ENCODE measurements at places on chromosomes 1 and 21.

DNA sequence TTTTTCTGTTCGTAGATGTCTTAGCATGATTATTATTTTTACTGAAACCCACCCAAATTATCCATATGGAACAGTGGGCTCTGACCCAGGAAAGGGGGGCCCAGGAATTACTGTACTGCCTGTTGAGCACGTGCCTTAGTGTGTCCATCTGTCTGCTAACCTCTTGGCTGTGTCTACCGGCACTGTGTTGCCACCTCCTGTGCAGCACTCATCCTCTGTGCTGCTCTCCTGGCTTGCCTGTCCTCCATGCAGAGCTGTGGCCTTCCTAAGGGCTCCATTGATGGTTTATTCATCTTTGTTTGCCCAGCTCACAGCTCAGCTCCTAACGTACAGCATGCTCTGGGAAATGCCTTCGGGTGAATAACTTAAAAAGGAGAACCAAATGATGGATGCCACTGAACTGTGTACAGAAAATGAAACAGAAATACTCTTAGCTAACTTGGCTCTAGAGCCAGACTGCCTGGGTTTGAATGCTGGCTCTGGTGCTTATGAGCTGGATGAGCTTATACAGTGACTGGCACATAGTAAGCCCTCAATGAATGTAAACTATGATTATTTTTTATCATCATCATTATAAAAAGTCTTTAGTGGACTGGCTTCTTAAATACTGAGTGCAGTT, 11.4 kb upstream of the RPTN start:
- DNase-seq: no peak

DNA sequence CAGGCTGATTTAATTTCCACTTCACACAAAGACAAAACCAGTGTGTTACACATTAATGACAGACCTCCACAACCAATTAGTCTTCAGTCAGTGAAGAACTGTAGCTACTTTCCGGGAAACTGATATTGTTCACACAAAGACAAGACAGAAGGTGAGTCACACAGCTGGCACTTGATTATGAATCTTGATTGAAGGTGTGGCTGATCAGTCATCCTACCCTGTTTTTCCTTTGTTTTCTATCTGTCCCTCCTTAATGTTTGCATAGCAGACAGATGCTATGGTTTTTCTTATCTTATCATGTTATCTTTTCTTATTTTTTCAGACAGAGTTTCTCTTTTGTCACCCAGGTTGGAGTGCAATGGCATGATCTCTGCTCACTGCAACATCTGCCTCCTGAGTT, 185.1 kb upstream of the GREM2 start:
- no peak for DNase-seq

DNA sequence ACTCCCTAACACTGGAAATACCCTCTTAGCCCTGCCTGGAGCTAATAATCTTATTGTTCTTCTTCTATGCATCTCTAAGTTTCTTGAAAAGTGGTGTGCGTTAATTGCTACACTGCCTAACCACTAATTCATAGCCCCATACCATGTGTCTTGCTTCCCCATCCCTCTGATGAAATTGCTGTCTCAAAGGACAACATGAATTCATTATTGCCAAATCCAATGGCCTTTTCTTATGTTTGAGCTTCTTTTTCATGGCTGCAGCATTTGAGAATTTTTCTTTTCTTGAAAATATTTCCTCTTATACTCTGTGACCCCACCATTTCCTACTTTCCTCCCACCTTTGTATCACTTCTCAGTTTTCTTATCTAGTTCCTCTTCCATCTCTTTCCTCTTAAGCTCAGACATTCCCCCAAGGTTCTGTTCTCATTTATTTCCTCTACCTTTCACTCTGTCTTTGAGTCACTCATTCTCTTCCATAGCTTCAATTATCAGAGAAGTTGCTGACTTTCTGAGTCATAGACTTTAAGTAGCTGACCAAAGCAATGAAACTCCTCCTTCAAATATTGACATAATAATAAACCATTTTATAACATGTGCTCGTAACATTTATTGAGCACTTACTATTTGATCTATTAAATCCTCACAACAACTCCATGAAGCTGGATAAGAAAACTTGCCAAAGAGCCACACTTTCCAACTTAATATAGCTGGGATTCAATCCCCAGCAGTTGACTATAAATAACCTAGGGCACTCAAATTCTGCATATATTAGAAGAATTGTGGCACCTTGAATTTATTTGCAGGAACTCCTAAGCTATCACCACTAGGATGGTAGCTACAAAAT, 35.5 kb upstream of the ATP6V1G3 start:
- DNase-seq: no peak

- no peak for DNase-seq
Observed at GRCh38 chr1:187027253-187027652, 198.5 kb downstream of the PLA2G4A start.

- no peak for DNase-seq
Observed at GRCh38 chr1:94276988-94277434, 39.6 kb upstream of the ARHGAP29 start.

GRCh38 chr1:161287482-161288054, 22.2 kb downstream of the MPZ start:
- DNase-seq: no peak

DNA sequence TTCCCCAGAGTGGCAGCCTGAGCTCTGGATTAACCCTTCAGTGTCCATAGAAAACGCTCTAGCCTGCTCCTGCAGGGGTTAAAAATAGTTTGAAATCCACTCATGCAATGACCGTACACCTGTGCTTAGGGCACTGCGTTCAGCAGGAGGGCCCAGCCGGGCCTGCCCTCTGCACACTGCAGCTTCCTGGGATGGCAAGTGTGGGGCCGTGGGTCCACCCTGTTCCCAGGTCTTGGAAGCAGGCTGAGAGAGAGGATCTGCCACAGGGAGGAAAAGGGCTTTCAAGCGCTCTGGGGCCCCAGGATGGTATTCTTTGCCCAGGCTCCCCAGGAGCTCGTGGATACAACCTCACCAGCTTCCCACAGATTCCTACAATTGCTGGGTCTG, 1.5 kb upstream of the S100B start:
- no peak for DNase-seq

DNA sequence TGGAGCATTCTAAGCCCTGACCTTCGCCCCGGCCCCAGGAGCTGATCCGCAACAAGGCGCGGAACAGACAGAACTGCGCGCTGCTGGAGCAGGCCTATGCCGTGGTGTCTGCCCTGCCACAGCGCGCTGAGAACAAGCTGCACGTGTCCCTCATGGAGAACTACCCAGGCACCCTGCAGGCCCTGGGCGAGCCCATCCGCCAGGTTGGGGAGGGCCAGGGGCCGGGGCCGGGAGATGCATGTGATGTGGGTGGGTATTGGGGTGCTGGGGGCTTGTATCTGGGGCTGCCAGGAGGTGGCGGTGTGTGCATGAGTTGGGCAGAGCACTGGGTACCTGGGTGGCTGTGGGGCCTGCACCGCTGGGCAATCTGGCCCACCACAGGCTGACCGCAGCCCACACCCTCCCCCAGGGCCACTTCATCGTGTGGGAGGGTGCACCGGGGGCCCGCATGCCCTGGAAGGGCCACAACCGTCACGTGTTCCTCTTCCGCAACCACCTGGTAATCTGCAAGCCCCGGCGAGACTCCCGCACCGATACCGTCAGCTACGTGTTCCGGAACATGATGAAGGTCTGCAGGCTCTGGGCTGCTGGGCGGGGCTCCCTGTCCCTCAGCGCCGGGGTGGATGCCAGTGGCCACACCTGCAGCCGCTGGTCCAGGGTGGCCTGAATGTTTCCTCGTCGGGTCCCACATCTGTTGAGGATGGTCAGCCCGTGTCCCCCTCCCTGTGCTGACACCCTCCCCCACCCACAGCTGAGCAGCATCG, 65.8 kb downstream of the TRIM11 start:
- peak; percentile 87 for DNase-seq

DNA sequence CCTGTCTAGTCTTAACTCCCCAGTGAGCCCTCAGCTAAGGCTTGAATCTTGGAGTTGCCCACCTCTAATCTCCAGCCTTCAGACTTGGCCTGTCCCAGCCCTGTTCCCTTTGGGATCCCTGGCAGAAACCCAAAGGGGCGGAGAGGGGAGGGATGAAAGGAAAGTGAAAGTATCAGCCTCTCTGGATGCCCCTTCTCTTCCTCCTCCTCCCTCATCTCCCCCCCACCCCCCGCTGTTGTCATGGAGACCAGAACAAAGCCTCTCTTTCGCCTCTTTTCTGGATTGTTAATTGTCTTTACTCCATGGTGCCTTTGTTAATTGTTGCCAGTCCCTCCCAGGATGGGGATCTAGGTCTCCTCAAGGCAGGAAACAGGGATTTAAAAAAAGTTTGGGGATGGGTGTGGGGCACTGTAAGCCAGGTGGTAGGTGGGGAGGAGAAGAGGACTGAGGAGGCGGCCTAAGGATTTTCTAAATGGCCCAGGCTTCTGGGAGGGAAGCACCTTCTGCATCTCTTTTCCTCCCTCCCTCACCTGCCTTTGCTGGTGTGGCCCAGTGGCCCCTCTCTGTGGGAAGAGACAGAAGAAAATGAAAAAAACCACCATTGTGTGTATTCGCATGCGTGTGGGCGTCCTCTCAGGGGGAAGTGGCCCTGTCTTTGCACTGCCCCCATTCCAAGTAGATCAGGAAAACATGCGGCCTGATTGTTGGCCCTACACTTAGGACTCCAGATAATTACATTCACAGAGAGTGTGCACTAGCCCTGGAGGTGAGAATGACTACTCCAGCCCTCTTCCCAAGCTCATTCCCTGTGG, 7.5 kb upstream of the SOX13 start:
- peak; percentile 62 for DNase-seq

DNA sequence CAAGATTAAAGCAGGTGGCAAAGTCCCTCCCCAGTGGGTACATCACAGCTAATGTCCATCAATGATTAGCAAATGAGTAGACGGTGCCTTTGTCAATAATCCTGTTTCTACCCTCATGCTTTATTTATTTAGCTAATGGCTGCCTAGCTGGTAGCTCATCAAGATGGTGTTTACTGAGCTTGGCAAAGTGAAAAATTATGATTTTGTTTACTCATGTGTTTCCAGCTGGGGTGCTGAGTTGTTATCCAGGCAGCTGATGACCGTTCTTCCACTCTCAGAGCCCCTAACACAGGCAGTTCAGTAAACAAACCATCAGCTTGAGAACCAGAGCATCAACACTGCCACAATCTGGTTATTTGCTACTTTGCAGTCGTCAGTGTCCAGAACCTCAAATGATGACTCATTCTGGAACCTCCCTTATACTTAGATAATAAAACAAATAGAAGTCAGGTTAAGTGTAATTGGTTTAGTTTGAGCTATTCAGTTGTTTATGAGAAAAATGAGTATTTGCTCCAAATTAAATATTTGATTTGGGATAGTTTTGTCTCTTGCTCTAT, 163.9 kb downstream of the ST6GALNAC5 start:
- DNase-seq: no peak

DNA sequence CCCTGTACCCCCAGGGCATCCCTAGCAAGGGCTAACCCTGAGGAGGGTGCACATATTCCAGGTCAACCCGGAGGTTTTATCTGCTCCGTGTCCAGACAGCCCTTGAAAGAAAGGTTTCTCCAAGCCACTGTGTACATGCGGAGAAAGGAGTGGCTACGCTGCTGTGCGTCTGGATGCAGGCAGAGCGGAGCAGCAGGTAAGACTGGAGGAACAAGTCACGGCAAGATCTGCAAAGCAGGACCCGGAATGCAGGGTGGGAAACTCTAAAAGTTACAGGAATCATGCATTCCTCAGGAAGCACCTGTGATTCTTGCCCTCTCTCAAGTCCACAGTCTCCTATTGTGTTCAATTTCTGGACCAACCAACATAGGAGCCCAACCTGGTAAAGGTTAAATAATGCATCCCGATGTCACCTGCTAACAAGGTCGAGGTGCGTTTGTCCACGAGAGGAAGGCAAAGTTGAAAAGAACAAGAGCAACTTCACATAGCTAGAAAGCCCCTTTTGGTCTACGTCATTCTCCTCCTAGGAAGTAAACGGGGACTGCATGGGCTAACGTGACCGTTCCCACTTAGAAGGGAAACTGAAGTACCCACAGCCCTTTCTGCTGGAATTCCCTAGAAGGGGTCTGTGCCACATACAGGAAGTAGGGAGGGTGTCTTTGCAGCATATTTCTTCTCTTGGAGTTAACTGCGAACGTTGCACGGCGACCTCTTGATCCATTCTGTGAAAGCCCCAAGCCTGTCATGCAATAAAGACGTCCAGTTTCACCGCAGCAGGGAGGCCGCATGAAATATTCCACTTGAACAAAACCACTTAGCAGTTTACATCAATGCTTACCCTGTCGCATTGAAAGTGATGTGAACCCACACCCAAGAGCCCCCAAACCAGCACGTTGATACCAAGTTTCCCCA, 5.8 kb downstream of the TIAM1 start:
- no peak for DNase-seq

GRCh38 chr1:240693844-240694243, 81.9 kb upstream of the GREM2 start:
- DNase-seq: no peak

DNA sequence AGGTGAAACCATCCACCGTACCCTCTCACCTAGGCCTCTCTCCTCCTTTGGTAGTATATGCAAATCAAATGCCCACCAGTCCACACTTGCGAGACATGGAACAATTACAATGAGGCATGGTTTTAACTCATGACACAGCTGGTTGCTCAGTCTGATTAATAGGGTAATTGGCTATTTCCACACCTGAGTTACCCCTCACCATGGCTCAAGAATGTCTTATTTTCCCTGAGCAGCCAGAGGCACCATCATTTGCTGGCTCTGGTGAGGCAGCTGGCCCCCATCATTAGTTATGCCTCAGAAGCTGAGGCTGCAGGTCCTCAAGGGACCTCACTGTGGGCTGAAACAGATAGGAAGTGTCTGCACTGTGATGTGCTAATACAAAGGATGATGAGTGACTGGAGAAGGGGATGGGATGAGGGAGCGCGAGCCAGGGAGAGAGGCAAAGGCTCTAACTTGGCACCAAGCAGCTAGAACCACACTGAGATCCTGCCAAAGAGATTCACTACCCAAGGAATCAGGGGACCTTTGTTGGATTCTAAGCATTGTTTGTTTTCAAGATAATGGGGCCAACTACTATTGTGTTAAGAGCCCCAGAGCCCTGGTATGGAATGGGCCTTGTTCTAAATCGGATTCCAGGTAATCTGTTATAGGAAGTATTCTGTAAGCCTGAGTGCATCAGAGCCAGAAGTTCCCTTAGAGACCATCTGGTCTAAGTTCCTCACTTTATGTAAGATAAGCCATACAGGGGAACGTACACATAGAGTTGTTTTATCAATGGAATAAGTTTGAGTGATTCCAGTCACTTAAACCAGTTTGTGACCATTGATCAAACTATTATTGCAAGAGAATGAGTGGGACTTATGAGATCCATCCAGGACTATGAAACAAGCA, 80.0 kb upstream of the CNTN2 start:
- DNase-seq: no peak

DNA sequence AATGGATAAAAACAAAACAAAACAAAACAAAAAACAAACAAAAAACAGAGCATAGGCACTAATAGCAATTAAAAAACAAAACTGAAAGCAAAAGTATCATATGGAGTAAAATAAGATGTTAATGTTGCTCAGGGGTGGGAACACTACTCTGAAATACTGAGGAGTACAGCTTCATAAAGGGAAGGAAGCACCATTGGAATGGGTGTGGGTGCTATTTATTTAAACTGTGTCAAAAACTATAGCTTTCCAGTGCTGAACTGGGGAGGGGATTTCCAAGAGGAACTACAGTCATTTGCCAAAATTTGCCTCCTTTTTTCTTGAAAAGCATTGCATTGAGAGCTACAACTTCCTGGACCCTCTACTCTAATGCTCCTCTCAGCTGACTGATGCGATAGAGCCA, 40.0 kb downstream of the SPTA1 start:
- DNase-seq: no peak

- no peak for DNase-seq
Observed at GRCh38 chr1:202405928-202406327, 57.4 kb downstream of the PPP1R12B start.

GRCh38 chr1:102640872-102641271, 467.4 kb downstream of the COL11A1 start:
- DNase-seq: no peak

GRCh38 chr1:9297831-9298230, 5.1 kb downstream of the SPSB1 start:
- DNase-seq: no peak

Measured in mesenteric fat pad (tissue), 1 donor.